ENCODE measurements at places on chromosomes 4 and X. TPM values are rescaled to one million over a fixed set of nuclear protein-coding genes. Genes with fewer than 3 reads are reported as not detected.

TLL1 gene
- not detected for total RNA-seq

SYAP1 gene
- total RNA-seq: 16.8 TPM

TRMT44 gene
- total RNA-seq: 19.9 TPM

PPARGC1A gene
- total RNA-seq: not detected

BEND2 gene
- not detected for total RNA-seq

TIGD4 gene
- not detected for total RNA-seq

BEX2 gene
- total RNA-seq: 11.9 TPM

TMEM187 gene
- total RNA-seq: 5.1 TPM

LAS1L gene
- 53.6 TPM for total RNA-seq

TMSB15B gene
- total RNA-seq: 6.4 TPM

NOA1 gene
- 31.4 TPM for total RNA-seq

SPARCL1 gene
- not detected for total RNA-seq

HTATSF1 gene
- 45.3 TPM for total RNA-seq

STX18 gene
- 13.3 TPM for total RNA-seq

ZAR1 gene
- not detected for total RNA-seq

GRCh38 chr4:184815046-184815877 lies 10.5 kb downstream of the ACSL1 start:
- DNase-seq: no peak

GRCh38 chr4:184275766-184276165 lies 58.1 kb upstream of the ENPP6 start:
- no peak for DNase-seq

GRCh38 chr4:41537292-41537890 lies 566 bp upstream of the LIMCH1 start:
- DNase-seq: no peak

- DNase-seq: no peak
Observed at GRCh38 chr4:87251106-87251505, 30.7 kb upstream of the KLHL8 start.

GRCh38 chr4:168679819-168680218 lies 183.0 kb downstream of the PALLD start:
- DNase-seq: no peak

DNA sequence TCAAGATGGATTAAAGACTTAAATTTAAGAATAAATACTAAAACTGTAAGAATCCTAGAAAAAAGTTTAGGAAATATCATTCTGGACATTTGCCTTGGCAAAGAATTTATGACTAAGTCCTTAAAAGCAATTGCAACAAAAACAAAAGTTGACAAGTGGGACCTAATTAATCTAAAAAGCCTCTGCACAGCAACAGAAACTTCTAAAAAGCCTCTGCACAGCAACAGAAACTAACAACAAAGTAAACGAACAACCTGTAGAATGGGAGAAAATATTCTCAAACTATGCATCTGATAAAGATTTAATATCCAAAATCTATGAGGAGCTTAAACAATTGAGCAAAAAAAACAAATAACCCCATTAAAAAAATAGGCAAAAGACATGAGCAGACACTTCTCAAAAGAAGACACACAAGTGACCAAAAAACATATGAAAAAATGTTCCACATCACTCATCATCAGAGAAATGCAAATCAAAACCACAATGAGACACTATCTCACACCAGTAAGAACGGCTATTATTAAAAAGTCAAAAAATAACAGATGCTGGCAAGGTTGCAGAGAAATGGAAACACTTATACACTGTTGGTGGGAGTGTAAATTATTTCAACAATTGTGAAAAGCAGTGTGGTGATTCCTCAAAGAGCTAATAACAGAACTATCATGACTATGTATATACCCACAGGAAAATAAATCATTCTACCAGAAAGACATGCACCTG lies 5.5 kb upstream of the OPRPN start:
- no peak for DNase-seq

GRCh38 chr4:51895816-51896408 lies 53.0 kb downstream of the DCUN1D4 start:
- no peak for DNase-seq

GRCh38 chr4:155878611-155879010 lies 12.5 kb upstream of the ASIC5 start:
- no peak for DNase-seq

DNA sequence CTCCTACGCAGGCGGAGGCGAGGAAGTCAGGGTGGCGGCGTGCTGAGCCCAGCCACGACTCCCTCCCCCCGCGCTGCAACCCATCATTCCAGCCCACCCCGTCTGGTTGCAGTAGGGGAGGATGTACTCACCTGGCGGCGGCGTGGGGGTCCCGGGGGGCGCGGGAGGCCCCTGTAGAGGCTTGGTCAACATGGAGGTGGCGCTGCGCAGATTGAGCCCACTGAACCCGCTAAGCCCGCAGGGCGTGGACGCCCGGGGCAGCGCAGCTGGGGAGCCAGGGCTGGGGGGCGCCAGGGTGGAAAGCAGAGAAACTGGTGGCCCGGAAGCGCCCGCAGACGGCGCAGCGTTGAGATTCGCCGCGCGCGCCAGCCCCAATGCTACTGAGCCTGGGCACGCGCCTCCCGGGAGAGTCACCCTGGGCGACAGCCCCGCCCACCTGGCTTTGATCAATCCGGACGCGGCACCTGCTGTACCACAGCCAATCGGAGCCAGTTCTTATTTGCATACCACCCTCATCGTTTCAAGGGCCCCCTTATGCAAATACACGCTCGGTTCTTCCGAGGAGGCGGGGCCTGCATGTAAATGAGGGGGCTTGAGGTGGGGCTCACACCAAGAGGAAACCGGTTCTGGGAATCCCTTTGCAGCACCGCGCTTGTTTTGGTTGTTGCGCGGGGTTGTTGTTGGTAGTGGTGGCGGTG lies at the start of gene PIM2:
TSS of gene PIM2 (minus strand) at position 382 of the 698 bp plus-strand sequence. CDS start at position 192, 190 bp downstream.
- peak; percentile 84 for DNase-seq

- DNase-seq: no peak
Observed at GRCh38 chr4:76210452-76210851, 3.2 kb downstream of the SCARB2 start.

- DNase-seq: no peak
Observed at GRCh38 chr4:11831739-11832138, 403.0 kb upstream of the HS3ST1 start.

DNA sequence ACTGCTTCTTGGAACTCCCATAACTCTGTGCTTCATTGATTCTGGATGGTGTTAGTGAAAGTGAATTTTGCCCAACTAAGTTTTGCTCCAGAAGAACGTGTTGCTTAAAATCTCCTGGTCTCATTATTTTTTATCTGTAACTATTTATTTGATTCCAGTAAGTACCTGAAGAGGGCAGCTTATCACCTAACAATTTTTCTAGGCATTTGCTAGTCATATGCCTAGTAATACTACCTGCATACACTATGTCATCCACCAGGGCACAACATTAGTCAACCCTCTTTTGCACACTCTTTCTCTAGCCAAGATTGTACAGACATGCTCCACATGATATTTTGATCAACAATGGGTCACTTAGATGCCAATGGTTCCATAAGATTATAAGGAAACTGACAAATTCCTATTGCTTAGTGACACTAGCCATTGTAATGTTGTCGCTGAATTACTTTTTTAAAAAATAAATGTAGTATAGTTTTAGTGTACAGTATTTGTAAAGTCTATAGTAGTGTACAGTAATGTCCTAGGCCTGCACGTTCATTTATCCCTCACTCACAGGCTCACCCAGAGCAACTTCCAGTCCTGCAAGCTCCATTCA lies 499.9 kb upstream of the AADAT start:
- DNase-seq: no peak

- DNase-seq: no peak
Observed at GRCh38 chr4:116055857-116056827, 942.7 kb upstream of the NDST4 start.

- DNase-seq: no peak
Observed at GRCh38 chrX:35890699-35891098, 28.8 kb upstream of the CFAP47 start.

DNA sequence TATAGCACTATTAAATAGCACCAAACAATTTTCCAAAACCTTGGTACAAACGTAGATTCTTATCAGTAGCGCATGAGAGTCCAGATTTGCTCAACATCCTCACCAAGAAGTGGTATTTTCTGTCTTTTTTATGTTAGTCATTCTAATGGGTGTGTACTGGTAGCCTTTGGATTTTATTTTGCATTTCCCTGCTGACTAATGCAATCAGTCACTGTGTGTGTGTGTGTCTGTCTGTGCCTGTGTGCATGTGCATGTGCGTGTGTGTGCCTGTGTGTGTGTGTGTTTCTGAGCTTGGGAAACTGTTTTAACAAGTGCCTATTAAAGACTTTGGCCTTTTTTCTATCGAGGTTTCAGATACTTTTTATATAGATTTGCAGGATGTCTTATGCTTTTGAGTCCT lies 82.2 kb upstream of the MAGEA10 start:
- DNase-seq: no peak

GRCh38 chr4:48546336-48546735 lies 56.3 kb downstream of the ZAR1 start:
- no peak for DNase-seq

GRCh38 chrX:73525928-73526690 lies 36.9 kb upstream of the CHIC1 start:
- DNase-seq: no peak

DNA sequence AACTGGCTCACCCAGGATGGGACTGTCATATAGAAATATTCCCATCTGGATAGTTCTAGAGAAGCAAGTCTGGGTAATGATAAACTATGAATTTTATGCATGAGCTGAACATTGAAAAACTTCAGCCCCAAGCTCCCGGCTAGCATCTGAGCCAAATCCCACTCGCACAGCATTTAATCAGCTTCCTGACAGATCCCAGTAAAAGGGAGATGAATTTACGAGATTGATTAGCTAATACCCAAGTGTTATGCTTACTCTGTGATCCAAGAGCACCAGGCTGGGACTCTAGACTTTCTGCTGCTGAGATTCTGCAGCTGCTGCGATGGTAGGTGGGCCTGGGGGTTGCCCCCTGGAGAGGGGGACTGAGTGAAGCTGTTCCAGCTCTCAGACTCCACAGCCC lies 28.0 kb downstream of the FRMPD3 start:
- DNase-seq: no peak

DNA sequence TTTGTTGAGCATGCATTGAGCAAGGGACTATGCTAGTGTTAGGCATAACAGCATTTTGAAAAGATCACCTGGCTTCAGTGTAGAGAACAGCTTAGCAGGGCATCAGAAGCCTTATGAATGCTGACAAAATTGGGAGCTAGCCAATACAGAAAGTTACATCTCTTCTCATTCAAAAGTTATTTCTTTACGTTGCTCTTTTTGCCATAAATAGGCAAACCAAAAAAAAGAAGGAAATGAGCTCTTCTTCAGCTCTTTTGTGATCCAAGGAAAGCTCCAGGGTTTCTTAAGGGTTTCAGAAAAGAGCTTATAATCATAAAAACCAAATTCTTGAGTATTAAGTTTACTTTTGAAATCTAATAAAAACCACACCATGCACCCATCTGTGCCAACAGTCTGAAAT lies 35.2 kb upstream of the LNX1 start:
- no peak for DNase-seq

DNA sequence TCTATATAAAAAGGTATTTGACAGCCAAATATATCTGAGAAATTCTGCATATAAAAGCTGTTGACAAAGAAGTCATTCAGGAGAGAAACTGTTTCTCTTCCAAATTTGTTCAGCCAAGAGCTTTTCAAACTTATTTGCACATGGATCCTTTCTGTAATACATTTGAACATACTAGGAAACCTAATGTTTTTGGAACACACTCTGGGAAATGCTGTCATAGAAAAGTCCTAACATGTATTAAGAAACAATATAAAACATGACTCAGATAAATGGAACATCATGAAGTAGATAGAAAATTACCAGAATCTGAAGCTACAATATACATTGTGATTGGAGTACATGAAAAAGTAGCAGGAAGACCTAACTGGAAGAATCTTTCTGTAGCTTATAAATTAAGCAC lies 781.5 kb upstream of the EPHA5 start:
- no peak for DNase-seq

DNA sequence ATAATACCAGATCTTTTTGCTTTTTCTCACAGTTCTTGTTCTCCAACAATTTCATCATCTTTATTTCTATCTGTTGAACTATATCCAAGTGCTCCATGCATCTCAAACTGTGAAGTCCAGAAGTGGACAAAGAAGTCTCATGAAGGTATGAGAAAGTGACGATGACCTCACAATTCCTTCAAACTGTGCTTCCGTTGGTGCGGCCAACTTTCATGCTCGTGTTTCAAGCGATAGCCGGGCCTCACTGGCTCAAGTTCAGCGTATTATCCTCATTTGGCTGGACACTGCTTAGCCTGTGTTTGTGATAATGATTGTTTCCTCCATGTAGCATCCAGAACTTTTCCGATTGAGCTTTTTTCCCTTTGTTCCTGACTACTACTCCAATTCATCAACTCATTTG lies 143.1 kb downstream of the PALLD start:
- no peak for DNase-seq

GRCh38 chrX:108117988-108118387 lies 26.4 kb downstream of the ATG4A start:
- DNase-seq: no peak

DNA sequence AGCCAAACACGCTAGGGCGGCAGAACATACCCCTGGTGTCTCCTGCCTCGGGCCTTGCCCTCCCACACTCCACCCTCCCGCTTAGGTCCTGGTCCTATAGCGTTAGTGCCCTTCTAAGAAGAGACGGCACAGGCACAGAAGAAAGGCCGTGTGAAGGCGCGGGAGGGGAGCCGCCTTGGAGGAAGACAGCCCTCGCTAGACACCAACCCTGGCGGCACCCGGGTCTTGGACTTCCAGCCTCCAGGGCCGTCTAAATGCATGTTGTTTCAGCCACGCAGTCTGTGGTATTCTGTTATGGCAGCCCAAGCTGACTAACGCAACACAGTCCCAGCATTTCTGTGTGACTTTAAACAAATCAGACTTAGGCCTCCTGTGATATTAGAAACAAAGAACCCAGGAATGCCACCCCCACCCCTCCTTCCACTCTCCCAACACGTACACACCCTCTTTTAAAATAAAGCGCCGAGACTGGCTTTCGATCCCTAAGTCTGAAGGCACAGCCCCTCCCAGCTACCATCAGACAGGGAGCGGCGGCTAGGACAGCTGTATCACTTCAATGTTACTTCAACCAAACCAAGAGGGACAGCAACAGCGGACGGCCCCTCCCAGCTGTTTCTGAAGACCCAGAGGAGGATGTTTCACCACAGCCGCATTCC lies 128.0 kb downstream of the AFAP1 start:
- DNase-seq: no peak

GRCh38 chr4:41375561-41375960 lies 118.8 kb downstream of the UCHL1 start:
- DNase-seq: no peak

GRCh38 chr4:80963051-80963450 lies 67.5 kb upstream of the BMP3 start:
- DNase-seq: no peak

GRCh38 chrX:86002076-86002896 lies 45.1 kb downstream of the CHM start:
- DNase-seq: no peak

GRCh38 chr4:120049732-120050494 lies 16.7 kb downstream of the MAD2L1 start:
- DNase-seq: peak; percentile 81

GRCh38 chrX:43939187-43939926 lies 33.8 kb downstream of the NDP start:
- no peak for DNase-seq

Measured in activated naive CD4-positive, alpha-beta T cell treated with anti-CD3 and anti-CD28 coated beads, Interleukin-2, amount 50 U/mL, for 72 hours (primary cell).